Stimulated activated CD4-positive, alpha-beta T cell treated with anti-CD3 and anti-CD28 coated beads, Interleukin-12 subunit alpha, Interleukin-12 subunit beta, amount 100 ng/mL, for 4 hours (primary cell): ENCODE measurements at places on chromosomes 16 and 17.

- no peak for DNase-seq
These were observed 207.3 kb downstream of the NTN1 start for GRCh38 chr17:9228408-9229159.

GRCh38 chr17:51263006-51263405 lies 2.7 kb downstream of the UTP18 start:
- no peak for DNase-seq

DNA sequence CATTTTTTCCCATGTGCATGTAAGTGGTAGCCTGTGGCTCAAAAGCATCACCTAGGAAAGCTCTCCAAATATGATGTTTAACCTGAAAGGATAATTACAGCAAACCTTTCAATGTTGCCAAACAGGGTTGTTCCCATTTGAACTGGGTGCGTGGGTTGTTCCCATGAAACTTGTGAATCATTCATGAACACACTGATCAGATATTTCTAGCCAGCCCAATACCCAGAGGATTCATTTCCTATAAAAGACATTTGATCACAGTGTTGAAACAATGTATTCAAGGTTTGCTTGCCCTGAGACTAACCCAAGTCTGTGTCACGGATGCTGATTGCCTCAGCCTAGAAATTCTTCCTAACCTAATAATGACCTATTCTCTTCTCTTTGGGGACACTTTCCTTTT lies 12.9 kb downstream of the KRT39 start:
- DNase-seq, result no peak

DNA sequence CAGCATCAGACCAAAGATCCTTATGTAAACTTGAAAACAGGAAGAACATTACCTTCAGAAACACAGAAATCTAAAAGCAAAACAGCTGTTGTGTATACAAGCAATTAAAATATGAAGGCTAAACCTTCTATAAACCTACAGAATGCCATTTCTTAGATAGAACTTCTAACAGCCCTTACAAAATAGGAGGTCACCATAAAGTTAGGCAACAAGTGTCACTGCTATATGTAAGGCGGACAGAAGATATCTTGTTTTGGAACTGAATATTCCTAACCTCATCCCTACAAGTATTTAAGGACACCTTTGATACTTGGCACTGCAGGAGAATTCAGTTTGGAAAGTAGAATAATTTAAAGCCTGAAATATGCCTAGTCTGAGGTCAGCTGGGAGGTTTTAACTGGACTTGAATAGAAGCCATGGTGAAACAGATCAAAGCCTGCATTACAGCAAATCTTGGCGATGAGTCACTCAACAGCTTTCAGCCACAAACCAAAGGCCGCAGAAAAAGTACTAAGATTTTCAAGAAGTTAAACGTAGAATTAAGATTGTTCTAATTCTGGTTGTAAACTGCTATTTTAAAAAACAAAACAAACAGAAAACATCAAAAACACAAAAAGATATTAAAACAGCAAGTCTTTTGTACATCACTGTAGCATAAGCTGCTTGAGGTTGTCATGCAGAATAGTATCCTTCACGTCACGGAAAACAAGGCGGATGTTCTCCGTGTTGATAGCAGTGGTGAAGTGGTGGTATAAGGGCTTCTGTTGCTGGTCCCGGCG lies 42.7 kb downstream of the GNA13 start:
- no peak for DNase-seq

GRCh38 chr17:66803474-66803951 lies 31.4 kb upstream of the CACNG5 start:
- no peak for DNase-seq

DNA sequence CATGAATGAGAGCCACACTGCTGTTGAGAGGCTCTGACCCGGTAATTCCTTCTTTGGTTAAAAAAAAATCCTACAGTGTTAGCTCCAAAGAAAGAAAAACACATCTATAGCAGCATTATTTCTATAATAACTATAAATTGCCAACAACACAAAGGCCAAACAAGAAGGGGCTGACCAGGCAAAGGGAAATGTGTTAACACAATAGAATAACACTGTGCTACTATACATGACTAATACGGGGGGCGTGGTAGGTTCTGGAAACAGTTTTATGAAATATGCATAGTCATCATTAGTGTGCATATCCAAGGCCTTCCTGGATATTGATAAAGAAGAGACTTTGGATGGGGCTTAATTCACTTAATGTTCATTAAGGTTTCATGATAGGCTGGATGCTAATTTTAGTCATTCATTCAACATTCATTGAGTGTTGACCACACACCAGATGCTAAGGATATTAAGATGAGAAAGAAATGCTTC lies 50.0 kb upstream of the CCL1 start:
- no peak for DNase-seq

DNA sequence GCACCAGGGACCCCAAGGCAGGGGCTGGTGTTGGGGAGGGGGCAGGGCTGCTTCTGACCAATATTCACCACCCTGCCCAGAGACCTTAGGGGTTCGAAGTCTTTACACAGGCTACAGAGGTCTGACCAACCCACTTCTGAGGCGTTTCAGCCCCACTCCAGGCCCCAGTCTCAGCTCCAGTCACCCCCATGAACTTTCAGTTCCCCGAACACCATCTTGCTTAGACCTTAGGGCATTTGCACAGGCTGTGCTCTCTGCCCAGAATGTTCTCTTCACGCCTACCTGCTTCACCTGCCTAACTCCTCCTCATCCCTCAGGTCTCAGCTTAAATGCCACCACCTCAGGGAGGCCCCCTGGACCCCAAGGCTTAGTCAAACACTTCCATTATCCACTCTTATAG lies 25.8 kb upstream of the CPNE2 start:
- DNase-seq, result no peak

- no peak for DNase-seq
These were observed 35.8 kb upstream of the C1QL1 start for GRCh38 chr17:45003877-45004276.

DNA sequence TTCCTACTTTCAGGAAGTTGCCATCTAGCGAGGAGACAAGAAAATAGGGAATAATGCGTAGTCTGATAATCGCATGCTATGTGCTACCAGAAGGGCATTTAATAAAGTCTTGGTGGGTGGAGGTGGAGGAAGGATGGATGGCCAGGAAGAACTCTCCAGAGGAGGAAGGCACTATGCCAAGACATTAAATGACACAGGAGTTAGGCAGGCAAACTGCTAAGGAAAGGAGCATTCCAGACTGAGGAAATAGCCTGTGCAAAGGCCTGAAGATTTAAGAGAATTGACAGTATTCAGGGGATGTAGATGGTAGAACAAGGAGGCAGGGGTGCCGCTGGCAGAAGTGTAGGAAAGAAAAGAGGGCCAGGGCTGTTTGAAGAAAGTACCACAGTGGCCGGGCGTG lies 19.3 kb upstream of the ARHGAP44 start:
- no peak for DNase-seq

DNA sequence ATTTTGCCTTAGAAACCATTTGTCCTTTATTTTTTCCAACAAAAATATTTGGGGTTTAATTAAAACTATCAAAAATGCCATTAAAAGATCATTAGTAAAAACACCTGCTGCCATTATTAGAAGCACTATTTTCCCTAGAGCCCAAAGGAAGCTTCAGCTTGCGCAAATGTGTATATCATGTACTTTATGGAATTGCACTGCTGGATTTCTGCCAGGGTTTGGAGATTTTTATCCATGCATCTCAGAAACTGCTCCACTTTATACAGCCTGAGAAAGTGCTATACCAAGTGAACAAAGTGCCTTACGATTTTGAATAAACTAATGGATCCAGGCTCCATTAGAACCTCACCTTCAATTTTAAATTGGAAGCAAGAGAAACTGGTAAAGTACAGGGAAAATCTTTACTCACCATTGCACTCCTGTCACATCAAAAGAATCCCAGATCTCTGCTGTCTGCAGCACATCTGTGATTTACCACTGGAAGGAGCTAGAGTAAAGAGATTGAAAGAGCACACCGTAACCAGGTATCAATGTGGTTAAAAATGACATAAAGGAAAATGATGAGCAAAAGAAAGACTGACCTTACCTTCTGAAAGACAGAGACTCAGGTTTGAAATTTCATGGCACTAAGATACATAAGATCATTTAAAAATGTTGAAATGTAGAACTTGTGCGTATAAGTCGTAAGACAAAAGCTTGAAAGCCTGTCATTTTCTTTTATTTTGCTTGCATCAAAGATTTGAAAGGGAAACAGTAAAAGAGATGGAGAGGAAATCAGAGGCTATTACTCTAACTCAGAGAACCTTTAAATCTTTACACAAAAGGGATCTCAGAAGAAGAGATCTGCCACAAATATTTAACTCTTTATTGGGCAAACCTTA lies 678.1 kb upstream of the GOT2 start:
- no peak for DNase-seq

GRCh38 chr16:50814541-50814940 lies 72.7 kb downstream of the CYLD start:
- no peak for DNase-seq

GRCh38 chr17:1946021-1946932 lies 78.9 kb downstream of the RTN4RL1 start:
- DNase-seq, result no peak

DNA sequence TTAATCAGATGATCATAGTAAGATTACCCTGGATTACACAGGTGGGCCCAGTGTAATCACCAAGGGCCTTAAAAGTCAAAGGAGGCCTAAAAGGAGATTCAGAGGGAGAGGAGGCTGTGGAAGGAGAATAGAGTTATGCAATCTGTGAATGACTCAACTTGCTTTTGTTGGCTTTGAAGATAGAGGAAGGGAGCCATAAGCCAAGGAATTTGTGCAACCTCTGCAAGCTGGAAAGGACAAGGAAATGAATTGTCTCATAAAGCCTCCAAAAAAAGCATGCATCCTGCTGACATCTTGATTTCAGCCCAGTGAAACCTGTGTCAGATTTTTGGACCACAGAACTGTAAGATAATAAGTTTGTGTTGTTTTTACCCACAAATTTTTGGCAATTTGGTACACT lies 109.6 kb downstream of the CNTNAP4 start:
- DNase-seq, result no peak

GRCh38 chr17:64095144-64095882 lies 34.6 kb downstream of the ERN1 start:
- DNase-seq, result no peak

- no peak for DNase-seq
These were observed 33.4 kb downstream of the DCUN1D3 start for GRCh38 chr16:20866801-20867200.

DNA sequence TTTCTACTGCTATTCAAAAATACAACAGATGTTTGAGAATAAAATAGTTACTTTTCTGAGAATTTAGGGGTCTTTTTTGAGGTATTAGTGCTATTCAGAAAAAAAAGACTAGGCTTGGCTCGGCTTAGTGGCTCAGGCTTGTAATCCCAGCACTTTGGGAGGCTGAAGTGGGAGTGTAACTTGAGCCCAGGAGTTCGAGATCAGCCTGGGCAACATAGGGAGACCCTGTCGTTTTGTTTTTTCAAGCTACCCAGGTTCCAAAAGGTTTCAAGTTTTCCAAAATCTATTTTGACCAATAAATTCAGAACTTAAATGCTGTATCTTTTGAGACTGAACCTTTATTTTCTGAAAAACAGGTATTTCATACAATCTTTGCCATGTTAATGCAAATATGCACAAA lies 3.2 kb upstream of the ARL6IP1 start:
- no peak for DNase-seq

DNA sequence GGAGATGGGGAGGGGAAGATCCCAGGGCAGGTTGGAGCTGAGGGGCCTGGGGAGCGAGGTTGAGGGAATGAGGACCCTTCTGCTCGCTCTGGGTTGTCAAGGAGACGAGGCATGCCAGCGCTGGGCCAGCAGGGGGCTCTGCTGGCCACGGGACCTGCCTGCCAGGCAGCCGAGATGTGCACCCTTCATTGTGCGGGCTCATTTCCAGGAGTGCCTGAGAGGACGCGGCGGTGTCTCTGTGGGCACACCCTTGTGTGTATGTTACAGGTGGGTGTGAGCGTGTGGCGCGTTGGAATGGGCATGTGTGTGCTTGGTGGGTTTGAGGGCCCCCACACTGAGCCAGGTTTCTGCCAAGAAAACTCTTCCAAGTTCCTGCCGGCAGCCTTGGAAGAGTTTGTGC lies 15.9 kb downstream of the ARHGAP23 start:
- DNase-seq, result peak; percentile 60

- DNase-seq, result no peak
These were observed 2.4 kb downstream of the SLC16A3 start for GRCh38 chr17:82231312-82231561.

GRCh38 chr17:78454346-78454745 lies 75.9 kb downstream of the PGS1 start:
- no peak for DNase-seq

DNA sequence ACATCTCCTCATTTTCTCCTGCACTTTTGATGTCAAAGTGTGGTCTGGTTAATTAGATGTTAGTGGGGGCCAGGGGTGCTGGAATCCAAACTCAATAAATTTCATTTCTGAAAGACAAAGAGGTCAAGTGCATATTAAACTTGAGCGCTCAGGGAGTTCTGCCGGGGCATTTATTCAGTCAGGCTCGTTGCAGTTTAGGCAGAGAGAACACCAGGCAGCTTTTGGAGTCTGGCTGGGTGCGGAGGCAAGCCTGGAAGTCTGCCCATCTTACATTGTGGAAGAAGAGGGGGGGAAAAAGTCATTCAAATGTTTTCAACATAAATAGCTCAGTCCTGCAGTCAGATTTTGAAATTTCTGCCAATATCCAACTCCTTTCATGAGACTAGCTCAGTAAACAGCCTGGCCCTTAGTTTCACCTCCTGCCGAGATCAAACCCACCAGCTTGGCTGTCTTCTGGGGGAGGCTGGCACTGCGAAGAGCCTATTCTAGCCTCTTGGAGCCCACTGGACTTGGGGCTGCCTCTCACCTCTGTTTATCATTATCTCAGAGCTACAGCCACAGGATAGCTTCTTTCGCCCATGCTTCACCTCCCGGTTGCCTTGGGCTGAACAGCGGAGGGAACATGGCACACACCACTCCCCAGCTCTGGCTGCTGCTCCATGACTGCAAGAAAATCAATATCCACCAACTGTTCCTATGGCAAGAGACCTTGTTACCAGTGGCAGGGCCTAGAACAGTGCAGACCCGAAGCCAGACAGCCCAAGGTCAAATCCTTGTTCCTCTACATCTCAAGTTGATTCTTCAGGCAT lies 177.4 kb upstream of the CDH5 start:
- DNase-seq, result no peak

DNA sequence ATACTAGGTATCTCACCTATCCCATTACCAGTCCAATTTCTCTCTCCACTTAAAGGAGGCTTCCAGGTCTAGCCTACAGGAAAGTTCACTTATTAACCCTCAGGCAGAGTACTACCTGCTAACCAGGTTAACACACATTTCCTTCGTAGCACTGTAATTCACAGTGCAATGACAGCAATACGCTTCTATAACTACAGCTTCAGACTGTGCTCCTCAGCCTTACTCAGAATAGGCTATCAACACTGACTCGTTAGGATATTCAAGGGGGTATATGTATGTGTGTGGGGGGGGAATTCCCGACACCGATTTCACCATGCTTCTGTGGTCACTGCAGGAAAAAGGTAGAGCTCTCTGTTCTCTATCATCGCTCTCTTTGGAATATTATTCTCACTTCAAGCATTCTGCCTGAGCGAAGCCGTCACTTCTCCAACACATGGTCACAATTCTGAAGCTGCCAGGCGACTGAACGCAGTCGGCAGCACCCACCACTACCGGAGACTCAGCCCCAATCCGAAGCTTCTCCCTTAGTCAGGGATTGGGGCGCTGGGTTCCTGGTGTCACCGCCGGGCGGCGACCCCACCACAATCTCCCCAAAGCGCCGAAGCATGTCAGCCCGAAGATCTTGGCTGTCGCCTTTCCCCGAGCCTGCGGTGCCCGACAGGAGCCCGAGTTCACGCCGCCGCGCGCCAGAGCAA lies 618 bp downstream of the GGA3 start:
- peak; percentile 48 for DNase-seq
